KBM-7 (cell line): ENCODE measurements at places on chromosomes 1 and 21.

GRCh38 chr1:224623743-224624333 lies 7.7 kb downstream of the CNIH3 start:
- peak; percentile 88 for DNase-seq

DNA sequence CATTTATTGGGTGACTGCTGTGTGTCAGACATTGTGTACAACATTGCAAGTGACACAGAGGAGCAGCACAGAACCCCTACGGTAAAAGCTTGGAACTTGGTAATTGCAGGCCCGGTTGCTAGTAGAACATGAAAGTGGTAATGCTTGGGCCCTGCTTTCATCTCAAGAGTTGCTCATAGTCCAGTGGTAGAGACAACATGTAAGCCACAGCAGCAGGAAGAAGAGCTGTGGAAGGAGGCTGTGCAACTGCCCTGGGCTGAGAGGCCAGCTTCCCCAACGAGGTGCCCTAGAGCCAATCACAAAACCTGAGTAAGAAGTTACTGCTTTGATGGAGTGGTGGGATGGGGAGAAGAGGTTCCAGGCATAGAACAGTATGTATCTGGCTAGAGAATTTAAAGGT lies 18.4 kb downstream of the CNIH4 start:
- DNase-seq: no peak

- no peak for DNase-seq
Measured at GRCh38 chr1:173098117-173098516, 47.4 kb upstream of the TNFSF18 start.

- DNase-seq: no peak
Measured at GRCh38 chr1:203632941-203633340, 6.3 kb downstream of the ATP2B4 start.

- no peak for DNase-seq
Measured at GRCh38 chr1:212500983-212501382, 68.3 kb downstream of the NENF start.

- DNase-seq: no peak
Measured at GRCh38 chr21:17495680-17496079, 17.2 kb upstream of the CXADR start.

DNA sequence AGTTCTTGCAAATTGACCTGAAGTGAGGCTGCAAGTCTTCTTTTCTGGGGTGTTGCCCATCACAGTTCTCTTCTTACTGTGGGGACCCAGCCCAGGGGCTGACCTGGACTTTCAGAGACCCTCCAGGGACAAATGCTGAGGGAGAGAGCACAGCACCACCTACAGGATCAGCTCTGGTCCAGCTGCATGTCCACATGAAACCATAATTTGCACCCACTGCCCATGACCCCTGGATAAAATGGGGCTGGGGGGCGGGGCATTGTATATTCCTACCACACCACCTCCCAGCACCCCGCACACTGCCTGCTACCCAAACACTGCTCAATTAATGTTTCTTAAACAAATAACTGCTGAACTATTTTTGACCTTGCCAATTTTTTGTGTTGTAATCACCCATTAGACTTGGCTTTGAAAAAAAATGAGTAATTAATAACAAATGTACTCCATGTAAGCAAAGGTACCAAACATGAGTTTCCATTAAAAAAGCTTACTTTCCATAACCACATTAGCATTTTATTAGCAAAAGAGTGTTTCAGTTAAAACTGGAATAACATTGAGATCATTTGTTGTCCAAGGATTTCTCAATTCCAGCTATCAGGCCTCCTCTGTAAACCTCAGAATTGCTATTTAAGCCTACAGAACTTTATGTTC lies 168.0 kb upstream of the RAB4A start:
- DNase-seq: no peak

- DNase-seq: no peak
Measured at GRCh38 chr21:25420831-25421230, 186.4 kb downstream of the MRPL39 start.

- DNase-seq: no peak
Measured at GRCh38 chr1:24203404-24203803, 16.3 kb upstream of the IFNLR1 start.

- DNase-seq: no peak
Measured at GRCh38 chr1:110375490-110375889, 15.3 kb downstream of the SLC16A4 start.

DNA sequence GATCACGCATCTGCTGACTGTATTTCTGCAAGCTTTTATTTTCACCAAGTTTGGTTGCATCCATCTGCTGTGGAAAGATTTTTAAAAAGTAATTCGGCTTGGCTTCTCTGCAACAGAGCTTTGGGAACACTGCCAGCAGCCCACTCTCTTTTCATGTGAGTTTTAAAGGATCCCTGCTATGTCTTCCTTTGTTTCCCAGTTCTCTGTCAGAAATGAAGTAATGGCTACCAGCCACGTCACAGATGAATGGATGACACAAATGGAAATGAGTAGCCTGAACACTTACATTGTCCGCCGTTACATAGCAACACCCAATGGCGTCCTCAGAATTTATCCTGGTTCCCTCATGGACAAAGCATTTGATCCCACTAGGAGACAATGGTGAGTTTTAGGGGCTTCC lies 80.6 kb upstream of the RAVER2 start:
- DNase-seq: no peak

DNA sequence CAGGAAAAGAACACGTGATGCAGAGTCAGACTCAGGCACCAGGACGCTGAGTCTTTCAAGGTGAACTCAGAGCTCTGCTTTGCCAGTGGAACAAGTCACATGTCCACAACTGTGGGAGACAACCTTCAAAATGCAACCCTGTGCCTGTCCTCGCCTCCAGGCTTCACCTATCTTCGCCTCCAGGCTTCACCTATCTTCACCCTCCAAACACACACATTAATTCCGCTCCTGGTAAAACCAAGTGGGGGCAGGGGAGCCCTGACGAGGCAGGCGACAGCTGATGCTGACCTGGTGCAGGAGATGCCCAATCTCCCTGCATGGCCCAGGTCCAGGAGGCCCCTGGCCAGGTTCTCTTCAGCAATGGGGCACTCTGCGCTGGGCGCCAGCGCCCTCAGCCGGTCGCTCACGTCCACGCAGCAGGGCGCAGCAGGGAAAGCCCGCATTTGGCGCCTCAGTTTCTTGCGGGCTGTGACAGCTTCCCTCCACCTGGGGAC lies 28.0 kb upstream of the LSS start:
- DNase-seq: no peak

- DNase-seq: no peak
Measured at GRCh38 chr21:38619992-38620479, 121.8 kb upstream of the ERG start.

DNA sequence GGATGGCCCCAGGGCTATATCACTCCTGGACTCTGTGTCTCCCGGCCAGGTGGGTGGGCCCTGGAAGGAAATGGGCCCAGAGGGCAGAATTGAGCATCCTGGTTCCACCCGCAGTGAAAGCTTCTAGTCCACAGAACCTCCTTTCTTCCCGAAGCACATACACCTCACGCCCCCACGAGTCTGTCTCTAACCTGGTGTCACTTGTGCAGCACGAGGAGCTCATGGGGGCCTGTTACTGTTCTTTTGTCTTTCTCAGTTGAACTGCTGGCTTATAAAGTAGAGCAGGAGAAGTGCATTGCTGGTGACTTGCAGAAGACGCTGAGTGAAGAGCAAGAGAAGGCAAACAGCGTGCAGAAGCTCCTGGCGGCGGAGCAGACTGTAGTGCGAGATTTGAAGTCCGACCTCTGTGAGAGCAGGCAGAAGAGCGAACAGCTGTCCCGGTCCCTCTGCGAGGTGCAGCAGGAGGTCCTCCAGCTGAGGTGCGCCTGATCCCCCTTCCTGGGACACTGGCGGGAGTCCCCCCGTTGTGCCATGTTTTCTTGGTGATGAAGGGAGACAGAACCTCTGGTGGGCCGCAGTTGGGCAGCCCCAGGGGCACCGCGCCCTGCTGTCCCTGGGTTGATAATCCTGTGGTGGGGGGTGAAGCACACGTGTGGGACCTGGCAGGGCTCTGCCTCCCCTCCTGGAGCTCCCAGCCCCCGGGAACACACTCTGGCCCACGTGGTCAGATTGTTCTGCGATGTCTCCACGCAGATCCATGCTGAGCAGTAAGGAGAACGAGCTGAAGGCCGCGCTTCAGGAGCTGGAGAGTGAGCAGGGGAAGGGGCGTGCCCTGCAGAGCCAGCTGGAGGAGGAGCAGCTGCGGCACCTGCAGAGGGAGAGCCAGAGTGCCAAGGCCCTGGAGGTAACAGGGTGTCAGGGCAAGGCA lies 28.7 kb upstream of the DIP2A start:
- DNase-seq: no peak

GRCh38 chr1:180268556-180269075 lies 38.6 kb downstream of the LHX4 start:
- no peak for DNase-seq
